Activated naive CD8-positive, alpha-beta T cell treated with anti-CD3 and anti-CD28 coated beads, Interleukin-2, amount 50 U/mL, for 24 hours (primary cell): ENCODE measurements at places on chromosomes 5 and 9.

DNA sequence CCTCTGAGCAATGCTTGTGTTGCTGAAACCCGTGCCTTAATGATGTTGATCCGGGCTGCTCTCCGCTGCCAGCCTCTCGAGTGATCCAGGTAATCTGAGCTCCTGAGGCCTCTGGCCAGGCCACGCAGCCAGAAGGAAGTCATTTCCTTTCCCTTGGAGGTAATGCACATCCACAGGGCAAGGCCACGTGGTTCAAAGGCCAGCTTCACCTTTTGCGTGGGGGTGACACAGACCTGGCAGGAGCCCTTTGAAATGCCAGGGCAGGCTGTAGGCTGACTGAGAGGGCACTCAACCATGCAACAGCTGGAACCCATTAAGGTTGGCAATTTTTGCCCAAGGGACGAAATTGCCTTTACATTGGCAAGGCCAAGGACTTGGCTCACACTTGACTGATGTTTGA lies 80.4 kb downstream of the LIX1 start:
- no peak for DNase-seq

- peak; percentile 47 for DNase-seq
Observed at GRCh38 chr5:10726913-10727517, 34.0 kb downstream of the DAP start.

GRCh38 chr5:117594166-117594565 lies 1019.5 kb upstream of the SEMA6A start:
- DNase-seq, result no peak

DNA sequence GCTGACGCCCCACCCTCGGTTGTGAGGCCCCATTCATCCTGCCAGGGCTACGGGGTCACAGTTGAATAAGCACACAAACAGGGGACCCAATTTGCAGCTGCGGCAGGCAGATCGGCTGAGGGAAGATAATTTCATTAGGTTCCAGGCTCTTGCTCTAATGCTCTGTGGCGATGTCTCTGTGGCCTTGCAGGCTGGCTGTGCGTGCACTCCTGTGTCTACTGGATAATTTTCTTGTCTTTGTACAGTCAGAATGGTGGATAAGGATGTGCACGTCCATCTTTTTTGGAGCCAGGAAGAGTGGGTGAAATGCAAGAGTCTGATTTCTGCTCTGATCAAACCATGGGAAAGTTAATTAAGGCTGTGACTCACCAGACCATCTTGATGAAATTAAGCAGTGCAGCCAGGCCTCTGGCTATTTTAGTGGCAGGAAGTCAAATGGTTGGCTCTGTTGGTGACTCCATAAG lies 39.2 kb downstream of the NSG2 start:
- DNase-seq, result no peak

DNA sequence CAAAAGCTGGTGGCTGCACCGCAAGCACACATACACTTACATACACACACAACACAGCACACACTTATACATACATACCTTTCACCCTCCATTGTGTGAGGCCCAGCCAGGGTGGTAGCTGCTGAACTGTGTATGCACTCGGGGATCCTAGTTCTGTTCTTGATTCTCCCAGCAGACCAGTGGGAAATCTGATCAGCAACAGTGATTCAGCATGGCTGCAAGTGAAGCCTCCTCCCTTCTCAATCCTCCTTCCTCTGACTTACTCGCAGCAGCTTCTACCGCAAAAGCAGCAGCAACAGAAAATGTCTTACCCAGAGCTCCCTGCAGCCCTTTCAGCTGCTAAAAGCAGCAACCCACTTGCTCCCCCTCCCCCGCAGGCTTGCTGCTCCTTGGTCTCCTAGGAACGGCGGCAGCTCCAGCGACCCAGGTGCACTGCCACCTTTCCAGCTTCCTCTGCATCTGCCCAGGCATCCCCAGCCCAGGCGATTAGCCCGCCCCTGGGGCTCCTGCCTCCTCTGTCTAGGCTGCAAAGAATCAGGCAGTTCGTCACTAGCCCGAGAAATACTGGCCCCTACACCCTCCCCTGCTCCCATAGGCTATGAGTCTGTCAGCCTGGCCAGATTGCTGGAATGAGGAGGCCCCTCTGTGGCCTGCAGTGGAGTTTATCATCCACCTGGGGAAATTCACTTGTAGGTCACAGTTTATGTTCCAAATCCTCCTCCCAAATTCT lies at the start of gene KLHL3:
TSS of gene KLHL3 (minus strand) at position 535 of the 730 bp plus-strand sequence. CDS start at position 92, 443 bp downstream.
- DNase-seq, result peak; percentile 39

DNA sequence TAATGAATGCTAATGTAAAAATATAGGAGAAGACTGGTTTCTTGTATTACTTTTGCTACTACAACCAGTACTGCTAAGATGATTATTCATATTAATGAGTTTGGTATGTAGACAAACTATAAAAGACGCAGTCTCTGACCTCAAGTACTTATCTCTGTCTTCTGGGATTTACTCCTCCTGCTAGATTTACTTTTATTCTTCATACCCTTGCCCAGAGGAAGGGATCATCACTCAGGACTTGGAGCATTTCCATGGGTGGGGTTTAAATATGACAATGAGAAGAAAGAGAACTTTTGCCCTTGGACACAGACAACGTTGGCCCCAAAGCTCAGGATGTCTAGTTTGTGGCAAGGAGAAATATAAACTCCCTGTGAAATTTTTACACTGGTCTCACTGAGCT lies 126.1 kb downstream of the BNC2 start:
- no peak for DNase-seq

DNA sequence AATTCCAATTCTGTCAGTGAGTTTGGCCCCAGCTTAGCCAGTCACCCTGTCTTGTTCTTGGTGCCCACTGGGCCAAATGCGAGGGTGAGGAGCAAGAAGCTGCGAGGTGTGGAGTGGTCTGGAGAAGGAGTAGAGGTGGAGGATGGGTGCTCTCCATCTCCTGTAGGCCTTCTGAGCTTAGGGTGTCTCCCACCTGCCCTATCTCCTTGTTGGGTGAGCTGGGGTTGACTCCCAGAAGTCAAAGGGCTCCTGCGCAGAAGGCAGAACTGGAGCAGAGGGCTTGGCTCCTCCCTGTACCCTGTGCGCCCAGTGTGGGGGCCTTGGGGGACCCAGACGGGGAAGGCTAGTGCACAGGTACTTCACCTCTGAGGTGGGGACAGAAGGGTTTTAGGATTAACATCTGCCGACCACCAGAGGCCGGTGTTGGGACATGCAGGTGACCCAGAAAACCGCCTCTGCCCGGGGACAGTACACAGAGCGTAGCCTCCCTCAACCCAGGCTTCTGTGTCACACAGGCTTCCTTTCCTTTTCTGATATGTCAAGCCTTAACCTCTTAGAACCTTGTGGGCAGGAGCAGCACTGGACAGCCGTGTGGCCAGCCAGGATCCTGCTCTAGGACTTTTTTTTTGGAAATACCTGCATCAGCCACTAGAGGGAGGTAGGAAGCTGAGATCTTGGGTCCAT lies 16.9 kb downstream of the IL5 start:
- DNase-seq, result peak; percentile 34

- DNase-seq, result peak; percentile 81
Observed at GRCh38 chr9:83707518-83707767, 315 bp downstream of the UBQLN1 start.

DNA sequence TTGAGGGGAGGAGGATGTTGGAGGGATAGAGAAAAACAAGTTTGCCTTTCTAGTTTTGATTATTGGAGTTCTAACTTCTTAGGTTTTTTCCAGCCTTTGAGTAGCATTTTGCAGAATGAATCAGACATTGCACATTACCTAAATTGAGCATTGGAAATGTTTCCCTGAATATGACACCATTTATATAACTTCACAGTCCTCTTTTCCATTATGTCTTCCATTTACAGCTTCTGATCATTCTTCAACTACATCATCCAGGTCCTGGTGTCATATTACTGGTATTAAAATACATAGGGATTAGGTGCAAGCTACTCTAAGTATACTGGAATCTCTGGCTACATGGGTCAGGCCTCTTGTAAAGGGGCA lies 286.1 kb downstream of the ARHGAP26 start:
- DNase-seq, result no peak

- no peak for DNase-seq
Observed at GRCh38 chr9:101421653-101422065, 13.9 kb downstream of the ALDOB start.

DNA sequence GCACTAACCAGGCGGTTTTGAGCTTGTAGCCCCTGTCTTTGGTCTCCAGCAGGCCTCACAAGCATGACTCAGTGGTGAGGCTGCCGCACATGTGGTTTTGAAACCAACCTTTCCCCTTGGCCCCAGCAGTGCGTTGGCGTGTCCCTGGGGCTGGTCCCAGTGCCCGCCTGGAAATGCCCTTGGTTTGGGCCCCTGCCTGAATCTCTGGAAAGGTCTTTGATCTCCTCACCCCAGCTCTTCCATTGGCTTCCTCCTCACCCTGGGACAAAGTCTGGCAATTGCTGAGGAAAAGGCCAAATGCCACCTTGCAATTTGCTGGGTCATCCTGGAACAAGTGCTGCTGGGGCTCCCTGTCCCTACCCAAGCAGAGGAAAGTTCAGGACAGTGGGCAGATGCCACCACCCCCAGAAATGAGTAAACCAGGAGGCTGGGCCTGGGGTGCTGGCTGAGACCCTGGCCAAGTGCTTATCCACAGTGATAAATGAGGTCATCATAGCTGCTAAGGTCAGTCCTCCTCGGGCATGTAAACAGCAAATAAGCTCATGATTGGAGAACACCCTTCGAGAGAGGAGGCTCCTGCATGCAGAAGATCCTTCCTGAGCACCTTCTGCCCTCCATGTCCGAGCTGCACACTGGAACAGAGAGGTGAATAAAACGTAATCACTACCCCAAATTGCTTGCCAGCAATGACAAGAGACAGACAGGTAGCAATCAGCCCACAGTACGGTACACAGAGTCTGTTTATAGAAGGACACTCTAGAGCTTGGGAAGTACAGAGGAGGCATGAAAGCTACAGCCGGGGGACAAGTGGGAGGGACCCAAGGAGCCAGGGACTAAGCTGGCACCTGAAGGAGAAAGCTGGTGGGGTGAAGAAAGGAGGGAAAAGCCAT lies 98.9 kb upstream of the CPEB4 start:
- DNase-seq, result peak; percentile 27

GRCh38 chr9:120522558-120522957 lies 57.4 kb downstream of the CDK5RAP2 start:
- no peak for DNase-seq

- DNase-seq, result no peak
Observed at GRCh38 chr9:93592008-93592642, 15.7 kb downstream of the PHF2 start.

- no peak for DNase-seq
Observed at GRCh38 chr9:110975969-110976368, 62.3 kb downstream of the LPAR1 start.

DNA sequence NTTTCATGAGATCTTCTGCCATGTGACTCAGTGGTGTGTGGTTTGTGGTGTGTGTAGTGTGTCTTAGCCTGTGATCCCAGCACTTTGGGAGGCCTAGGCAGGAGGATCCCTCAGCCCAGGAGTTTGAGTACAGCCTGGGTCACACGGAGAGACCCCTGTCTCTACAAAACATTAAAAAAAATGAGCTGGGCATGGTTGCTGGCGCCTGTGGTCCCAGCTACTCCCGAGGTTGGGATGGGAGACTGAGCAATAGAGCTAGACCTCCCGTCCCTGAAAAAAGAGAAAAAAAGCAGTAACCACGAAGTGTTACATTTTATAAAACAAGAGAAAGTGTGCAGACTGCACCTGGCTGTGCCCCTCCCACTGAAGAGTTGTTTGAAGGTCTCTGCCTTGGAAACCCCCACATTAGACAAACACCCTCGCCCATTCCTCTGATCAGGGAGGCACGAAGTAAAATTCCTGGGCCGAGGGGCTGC lies 21.2 kb upstream of the RNU6ATAC start:
- DNase-seq, result no peak

- DNase-seq, result no peak
Observed at GRCh38 chr9:79778581-79778980, 206.8 kb downstream of the TLE4 start.

GRCh38 chr5:168693297-168693696 lies 114.1 kb upstream of the PANK3 start:
- no peak for DNase-seq

DNA sequence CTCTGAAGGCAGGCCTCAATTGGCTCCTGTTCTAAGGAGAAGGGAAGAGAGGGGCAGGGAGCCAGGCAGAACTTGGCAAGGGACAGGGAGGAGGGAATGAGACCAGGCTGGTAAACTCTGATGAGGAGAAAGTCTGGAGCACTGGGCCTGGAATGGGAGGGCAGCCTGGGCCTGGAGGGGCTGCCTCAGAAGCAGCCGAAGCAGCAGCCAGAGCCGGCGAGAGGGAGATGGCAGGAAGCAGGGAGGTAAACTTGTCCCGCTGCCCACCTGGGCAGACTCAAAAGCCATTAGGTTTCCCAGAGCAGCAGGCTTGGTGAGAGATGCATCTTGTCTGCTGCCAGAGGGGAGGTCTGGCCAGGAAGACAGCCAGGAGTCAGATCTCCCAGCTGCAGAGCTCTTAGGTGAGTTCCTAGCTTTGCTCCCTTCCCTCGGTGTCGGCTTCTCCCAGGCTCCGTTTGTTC lies 37.0 kb upstream of the CRB2 start:
- no peak for DNase-seq

DNA sequence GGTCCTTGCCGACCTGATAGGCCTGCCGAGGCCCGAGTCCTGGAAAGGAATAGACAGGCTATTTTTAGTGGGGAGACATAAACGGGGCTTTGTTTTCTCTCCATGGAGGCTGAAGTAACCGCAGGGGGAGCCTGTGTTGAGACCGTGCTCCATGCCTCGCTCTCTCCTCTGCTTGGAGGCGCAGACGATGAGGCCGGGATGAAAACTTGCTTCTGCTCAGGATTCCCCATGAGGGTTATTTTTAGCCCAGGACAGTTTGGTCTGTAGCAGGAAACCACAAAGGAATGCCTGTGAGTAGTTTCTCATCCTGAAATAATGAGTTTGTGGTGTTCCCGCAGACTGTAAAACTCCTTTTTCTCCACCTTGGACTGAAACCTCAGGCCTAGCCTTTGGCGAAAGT lies 81.9 kb upstream of the RARS1 start:
- no peak for DNase-seq

GRCh38 chr9:104767507-104767906 lies 3.6 kb downstream of the NIPSNAP3B start:
- DNase-seq, result no peak

GRCh38 chr9:96135753-96136290 lies 166.2 kb downstream of the HSD17B3 start:
- DNase-seq, result no peak

DNA sequence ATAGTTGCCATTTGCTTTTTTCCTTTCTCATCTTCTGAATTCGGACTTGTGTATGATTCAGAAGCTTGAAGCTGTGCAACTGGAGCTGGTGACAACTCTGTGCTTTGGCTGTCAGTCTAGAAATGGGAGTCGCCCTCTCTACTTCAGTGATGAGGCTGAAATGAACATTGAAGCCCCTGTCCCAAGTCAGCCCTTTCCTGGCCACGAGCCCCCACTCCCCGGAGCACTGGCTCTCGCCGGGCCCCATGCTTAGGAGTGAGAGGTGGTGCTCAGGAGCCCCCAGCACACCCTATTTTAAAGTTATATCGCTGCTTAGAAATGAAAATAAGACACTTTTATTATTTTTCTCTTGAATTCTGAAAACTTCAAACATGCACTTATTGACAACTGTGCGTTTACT lies 66.0 kb downstream of the PSMB7 start:
- DNase-seq, result no peak

DNA sequence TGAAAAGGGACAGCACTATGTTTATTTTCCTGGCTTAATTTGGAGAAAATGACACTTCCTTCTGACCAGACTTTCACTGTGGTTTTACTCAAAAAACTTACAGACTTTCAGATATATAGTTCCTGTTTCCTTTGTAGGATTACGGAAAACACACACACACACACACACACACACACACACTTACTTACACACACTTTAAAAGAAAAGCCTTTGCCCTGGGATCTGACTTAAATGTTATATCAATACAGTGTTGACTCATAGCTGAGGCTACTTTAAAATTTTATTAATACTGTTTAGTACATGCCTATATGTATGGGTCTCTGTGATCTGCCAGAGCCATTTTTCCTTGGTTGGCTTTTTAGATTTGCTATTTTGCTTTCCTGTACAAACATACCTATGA lies 758.3 kb downstream of the DNAH5 start:
- DNase-seq, result no peak
